ENCODE measurements at places on chromosomes 7 and 10.
A peak's percentile ranks its signal among the peaks of the same experiment; 100 is the strongest.

GRCh38 chr7:64685741-64686140, 19.8 kb downstream of the ZNF107 start:
- DNase-seq = no peak

- DNase-seq = no peak
These were observed 1.2 kb upstream of the MAP3K8 start for GRCh38 chr10:30432622-30433305.

- no peak for DNase-seq
These were observed 29.4 kb upstream of the KNDC1 start for GRCh38 chr10:133130602-133131001.

DNA sequence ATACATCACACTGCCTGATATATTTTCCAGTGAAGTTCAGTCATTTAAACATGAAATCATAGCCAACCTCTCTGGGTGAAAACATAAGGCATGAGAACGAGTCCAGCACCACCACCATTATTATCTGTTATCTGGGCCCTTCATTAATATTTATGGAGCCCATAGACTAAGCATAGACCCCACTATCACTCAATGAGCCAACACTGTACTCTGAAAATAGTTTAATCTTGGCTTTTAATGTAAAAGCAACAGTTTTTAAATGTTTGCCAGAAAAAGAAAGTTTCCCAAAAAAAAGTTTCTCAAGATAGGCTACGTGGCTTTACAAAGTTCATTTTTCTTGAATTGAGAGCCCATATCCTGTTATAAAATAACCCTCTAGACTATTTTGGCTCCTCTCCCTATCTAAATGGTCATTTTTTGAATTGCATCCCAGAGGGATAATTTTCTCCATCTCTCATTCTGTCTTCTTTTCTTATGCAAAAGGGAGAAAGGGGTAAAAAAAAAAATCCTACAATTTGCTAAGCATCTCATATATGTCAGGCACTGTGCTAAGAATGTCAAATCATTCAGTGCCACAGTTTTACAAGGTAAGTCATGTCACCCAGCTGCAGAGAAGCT, 66.1 kb downstream of the FZD1 start:
- DNase-seq = no peak

- DNase-seq = peak; percentile 75
These were observed 60.3 kb upstream of the ABLIM1 start for GRCh38 chr10:114718374-114718773.

DNA sequence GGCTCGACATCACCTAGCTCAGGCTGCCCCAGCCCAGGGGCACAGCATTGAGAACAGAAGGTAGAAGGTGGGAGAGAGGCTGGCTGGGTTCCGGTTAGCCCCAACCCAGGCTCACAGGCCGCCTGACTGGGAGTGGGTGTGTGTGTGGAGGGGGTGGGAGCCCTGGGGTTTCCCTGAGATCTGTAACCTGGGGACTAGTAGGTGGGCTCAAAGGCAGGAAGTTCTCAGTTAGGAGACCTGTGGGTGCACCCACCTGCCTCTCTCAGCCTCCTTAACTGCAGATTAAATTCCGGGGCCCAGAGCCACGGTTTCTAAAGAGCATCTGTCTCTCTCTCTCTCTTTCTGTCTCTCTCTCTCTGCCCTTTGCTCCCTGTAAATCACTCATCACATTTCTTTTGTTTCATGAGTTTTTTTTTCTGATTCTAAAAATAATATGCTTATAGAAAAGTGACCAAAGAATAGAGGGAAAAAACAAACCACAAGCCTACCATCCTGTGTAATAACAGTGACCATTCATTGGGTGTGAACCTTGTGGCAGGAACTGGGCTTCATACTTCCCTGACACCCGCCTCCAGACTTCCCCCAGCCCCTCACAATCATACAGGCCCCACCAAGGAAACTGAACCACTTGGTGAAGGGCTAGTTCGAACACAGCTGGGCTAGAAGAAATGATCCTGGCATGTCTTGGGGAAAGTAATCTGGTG, 83.4 kb upstream of the SMNDC1 start:
- DNase-seq = no peak

DNA sequence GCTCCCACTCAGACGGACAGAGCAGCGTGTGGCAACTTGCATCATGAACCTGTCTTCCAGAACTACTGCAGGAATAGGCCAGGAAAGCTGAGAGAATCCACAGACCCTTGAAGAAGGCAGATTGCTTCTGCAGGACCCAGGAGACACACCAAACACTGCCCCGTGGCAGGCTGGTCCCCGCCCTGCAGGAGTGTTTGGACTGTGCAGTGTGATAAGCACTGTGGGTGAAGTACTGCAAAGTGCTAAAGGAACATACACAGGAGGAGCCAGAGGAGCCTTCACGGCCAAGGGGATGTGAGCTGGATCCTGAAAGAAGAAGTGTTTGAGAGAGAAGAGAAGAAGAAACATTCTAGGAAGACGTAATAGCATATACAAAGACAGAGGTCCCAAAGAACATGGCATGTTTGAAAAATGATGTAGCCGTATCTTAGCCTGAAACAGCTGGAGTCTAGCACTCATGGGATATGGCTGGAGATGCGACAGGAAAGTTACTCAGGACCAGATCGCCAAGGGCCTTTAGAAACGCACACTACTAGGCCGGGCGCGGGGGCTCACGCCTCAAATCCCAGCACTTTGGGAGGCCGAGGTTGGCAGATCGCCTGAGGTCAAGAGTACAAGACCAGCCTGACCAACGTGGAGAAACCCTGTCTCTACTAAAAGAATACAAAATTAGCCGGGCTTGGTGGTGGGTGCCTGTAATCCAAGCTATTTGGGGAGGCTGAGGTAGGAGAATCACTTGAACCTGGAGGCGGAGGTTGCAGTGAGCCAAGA, 96.9 kb upstream of the RHEB start:
- DNase-seq = no peak

DNA sequence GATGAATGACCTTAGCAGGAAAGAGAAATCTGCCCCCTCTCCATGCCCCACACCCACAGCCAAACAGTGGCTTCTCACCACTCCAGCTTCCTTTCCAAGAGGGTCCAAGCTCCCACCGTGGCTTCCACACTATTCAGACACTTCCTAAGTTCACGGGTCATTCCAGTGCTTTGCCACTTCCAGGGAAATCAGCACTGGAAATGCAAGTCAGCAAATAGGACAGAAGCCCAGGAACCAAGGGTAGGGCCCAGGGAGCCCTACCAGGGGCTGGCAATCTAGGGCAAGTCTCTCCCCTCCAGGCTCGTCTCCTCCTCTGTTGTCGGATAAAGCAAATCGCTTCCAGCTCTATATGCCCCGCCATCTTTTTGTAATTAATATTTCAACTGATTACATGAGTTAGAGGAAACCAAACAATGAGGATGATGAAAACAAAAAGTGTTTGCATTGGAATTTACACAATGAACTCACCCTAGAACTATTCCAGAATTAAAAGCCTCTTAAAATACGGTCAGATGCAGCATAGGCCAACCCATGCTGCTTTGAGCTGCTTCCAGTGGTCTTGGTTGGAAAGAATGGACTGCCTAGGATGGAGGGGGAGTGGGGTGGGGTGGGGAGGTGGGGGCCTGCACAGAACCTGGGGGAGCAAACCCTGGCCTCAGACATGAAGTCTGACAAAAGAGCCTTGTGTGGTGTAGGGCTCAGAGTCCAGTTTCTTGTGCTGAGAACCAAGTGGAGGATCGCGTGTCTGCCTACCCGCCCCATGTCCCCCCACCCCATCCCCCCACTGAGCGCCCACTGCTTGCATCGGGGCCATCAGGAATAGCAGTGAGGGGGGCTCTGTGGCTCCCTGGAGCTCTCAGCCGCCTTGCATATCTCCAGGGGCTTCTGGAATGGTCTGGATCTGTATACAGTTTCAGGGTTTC, 74.6 kb upstream of the CPXM2 start:
- no peak for DNase-seq

DNA sequence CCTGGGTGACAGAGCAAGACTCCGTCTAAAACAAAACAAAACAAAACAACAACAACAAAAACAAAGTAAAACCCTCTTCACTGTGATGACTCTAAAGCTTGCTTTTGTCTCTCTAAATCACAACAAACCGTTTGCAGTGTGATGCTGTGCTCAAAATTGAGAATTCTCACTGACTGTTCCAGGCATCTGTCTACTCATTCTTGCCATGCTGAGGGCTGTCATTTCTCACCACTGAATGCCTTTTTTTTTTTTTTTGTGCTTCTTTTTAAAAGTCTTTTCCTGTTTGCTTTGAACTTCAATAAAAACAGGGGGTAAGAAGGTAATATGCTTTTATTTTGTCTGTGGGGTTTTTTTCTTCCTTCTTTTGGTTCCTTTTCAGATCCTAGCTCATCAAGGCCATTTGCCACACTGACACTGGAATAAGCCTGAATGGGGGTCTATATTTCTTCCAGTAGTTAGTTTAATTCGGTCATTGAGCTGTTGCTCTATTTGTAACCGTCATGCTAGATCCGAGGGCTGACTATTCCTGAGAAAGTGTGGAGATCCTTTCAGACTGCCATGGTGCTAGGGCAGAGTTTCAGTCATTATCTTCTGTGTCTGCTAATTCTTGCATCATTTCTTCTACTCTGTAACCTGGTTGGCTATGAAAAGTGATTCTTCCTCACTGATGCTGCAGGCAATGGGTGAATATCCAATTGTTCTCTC, 10.6 kb downstream of the FAS start:
- DNase-seq = no peak

DNA sequence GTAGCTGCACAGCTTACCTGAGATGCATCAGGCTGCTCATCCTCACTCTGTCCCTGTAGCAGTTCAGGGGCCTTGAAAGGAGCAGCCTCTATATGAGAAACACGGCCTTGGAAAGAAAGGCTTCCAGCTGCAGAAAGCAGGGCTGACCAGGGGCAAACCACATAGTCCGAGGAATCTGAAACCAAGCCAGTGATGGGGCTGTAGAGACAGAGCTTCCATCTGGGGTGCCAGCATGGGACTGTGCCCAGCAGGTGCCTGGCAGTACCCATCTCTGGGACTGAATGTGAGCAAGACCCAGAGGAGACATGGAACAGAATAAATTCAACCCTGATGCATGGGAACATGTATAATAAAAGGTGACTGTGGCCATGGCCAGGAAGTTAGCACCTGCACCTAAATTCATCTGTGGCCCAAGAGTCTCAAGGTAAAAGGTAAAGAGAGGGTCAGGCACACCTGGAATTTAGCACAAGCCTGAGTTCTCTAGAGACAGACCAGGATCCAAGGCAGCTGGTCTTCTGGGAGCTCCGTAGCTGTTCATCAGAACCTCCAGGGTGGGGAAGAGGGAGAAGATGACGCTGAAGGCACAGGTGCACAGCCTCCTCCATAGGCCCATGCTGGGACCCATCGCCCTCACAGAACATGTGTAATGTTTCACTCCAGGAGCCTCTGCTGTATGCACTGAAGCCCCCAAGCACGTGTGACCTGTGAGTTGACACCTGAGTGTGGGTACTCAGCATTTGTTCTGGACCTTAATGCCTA, 25.3 kb downstream of the FRMPD2 start:
- no peak for DNase-seq

DNA sequence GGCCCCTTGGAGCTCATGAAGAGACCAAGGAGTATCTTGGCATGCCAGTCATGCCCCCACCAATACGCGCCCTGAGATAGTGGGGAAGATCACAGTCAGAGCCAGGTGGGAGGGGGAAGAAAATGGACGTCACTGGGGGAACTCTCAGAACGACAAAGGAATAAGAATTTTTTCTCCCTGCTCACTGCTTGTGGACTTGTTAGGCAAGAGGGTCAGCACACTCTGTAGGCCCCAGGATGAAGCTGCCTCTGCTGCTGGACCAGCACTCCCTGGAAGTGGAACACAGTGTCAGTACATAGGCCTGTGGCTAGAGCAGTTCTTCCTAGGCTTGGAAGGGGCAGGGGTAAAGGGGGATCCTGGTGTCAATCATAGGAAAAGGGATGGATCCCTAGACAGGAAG, 46.5 kb downstream of the DRGX start:
- DNase-seq = no peak

DNA sequence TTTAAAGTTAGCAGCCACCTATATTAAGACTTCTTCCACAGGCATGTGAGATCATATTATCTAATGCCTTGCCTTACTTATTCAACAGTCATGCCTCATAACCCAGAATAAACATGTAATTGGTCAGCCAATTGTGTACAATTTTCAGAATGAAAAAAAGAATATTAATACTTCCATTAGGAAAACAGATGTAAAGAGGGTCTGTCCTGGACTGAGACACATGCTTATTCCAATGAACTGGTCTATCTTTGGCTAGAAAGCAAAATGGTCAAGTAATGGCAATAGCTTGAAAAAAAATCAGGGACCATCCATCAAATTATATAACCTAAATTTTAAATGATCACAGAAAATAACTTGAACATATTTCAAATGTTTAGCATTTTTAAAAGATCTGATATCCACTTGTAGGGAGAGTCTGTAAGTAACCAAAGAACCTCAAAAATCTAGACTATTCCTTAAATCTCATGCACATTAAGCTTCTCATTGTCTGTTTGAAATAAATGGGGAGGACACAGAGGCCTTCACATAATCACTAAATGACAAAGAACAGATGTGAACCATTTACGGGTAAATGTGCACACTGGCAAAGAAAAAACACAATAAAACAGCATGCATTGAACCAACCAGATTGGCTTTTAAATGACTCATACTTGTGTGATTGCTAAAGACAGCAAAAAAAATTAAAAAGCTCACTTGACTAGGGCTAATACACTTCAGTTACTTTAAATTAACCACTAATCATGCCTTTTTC, 568.8 kb upstream of the PCDH15 start:
- peak; percentile 91 for DNase-seq

DNA sequence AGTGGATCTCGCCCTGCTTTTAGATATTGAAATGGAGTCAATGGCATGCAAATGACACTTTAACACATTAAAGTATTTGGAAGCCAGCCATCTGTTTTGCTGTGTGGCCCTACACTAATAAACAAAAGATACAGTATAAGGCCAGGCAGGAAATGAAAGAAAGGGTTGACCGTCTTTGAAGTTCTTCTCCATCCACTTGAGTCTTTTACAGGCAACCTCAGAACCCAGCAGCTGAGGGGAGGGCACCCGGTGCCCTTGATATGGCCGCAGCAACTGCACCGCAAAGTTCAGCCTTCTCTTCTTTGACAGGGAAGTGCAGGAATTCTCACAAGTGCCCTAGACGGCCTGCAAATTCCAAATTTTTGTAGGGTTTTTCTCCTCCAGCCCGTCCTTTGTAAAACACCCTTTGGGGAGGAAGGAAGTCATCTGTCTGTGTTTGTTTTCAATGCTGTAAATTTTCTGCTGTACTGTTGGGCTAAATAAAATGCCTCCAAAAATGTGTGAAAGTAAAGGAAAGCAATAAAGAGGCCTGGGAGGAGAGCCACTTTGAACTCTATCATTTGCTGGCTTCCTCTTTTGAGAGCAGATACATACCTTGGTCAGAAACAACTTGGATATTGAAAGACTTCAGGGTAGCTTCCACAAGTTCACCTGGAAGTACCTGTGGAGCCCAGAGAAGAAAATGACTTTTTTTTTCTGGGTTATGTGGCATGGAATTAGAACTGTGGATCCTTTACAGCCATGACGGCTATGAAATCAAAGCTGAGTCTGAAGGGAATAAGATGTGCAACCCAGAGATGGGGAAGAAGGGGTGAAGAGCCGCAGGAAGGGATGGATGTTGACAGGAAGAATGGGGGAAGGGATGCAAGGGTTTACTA, 3.6 kb downstream of the HOXA1 start:
- DNase-seq = peak; percentile 34

DNA sequence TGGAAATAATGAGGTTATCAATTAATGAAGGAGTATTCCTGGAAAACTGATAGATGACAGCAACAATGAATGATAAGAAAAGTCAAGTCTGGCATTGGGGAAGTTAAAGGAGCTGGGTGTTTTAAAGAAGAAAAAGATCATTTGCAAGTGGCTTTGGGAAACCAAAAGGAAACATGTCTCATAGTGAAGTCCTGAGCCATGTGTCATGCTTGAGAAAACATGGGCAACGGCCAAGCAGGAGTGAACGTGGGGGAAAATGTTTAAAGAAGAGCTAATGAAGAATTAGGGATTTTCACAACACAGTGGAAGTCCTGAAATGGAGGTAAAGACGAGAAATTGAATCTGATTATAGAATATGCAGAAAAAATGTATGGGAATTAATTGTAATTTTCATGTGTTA, 1383.2 kb upstream of the CELF2 start:
- DNase-seq = no peak
